Daoy (cell line): ENCODE measurements at places on chromosomes 3 and 15. TPM values are rescaled to one million over a fixed set of nuclear protein-coding genes. Genes with fewer than 3 reads are reported as not detected.

The CX3CR1 gene
- not detected in 2 replicates for total RNA-seq

DNA sequence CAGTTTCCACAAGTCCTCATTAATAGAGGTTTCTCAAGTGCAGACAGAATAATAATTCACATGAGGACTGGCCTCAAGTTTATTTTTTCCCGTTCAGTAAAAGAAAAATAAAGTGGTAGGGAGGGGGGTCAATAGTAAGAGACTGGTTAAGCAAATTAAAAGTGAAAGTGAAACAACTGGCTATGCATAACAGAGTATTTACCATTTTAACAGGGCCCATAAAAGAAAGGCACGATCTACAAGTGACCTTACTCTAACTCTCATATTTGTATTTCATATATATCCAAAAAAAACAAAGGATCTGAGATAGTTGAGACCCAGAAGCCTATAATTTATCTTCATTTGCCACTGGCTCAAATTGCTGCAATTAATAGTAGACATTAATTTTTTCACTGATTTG is 686.3 kb downstream of the NTRK3 start:
- no peak for DNase-seq

GRCh38 chr3:128584412-128585020 is 66.1 kb downstream of the RPN1 start:
- peak; percentile 91 for DNase-seq

DNA sequence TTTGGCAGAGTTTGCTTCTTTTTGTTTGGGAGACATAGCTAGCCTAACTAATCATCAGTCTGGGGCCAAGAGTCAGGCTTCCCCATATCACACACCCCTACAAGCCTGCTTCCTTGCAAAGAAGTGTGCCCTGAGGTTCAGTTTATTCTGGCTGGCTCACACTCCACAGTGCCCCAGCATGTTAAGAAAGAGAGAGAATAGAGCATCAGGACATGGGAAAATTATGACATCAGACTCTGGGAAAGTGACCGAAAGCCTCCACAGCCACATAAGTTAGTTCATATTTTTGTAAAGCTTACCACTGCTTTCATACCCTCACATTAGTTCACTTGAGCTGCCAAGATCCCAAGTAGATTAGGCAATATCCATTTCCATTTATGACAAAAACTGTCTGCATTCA is 63.0 kb upstream of the CFAP161 start:
- DNase-seq = no peak

DNA sequence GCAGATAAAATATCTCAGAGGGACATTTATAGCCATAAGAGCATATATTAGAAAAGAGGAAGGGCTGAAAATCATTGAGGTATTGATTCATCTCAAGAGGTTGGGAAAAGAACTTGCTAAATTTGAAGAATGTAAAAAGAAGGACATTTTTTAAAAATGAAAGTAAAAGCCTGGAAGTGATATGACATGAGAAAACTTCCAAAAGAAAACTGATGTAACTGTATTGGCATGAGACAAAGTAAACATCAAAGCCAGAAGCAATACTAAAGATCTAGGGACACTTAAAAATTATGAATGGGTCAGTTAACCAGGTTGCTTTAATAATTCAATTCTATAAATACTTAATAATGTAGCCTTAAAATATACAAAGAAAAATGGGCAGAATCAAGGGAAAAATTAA is 31.9 kb downstream of the CEP63 start:
- no peak for DNase-seq

- peak; percentile 83 for DNase-seq
Observed at GRCh38 chr3:126996905-126997304, 14.0 kb downstream of the PLXNA1 start.

GRCh38 chr15:36177590-36178302 is 401.7 kb upstream of the CDIN1 start:
- no peak for DNase-seq

GRCh38 chr15:48636511-48636910 is 9.0 kb downstream of the FBN1 start:
- DNase-seq = peak; percentile 52

GRCh38 chr3:11370191-11370590 is 98.0 kb downstream of the ATG7 start:
- no peak for DNase-seq

The AHSG gene
- not detected in 2 replicates for total RNA-seq

The RBP2 gene
- total RNA-seq = not detected in 2 replicates

DNA sequence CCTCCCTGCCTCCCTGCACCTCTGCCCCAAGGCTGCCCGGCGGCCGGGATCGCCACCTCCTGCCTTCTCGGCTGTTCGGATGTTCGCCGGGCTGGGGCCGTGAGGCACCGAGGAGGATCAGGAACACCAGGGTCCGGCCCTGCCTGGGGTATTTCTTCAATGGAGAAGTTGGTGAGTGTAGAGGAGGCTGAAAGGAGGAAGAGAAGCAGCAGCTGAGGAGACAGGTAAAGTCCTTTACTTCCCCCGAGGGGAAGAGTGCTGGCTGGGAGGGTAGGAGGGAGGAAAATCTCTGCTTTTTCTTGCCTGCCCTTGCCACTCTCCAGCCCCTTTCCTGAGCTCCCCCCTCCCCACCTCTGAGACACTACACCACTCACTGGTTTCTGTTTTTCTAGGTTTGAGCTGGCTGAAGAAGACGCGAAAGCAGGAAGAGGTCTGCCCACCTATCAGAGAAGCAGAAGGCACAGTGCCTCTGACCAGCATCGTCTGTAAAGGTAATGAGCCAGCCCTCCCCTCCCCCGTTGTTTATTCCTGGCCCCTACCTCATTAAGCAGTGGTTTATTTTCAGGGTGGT is 519 bp downstream of the ASB7 start:
- peak; percentile 12 for DNase-seq

The KCNAB1 gene
- total RNA-seq = 2.6 TPM in 1 of 2 replicates, not detected in the other

- DNase-seq = no peak
Observed at GRCh38 chr3:181369637-181370036, 342.1 kb upstream of the SOX2 start.
